ENCODE measurements at places on chromosomes 2 and 18.

GRCh38 chr2:219109471-219109870, 48.8 kb upstream of the IHH start:
- DNase-seq, result no peak

DNA sequence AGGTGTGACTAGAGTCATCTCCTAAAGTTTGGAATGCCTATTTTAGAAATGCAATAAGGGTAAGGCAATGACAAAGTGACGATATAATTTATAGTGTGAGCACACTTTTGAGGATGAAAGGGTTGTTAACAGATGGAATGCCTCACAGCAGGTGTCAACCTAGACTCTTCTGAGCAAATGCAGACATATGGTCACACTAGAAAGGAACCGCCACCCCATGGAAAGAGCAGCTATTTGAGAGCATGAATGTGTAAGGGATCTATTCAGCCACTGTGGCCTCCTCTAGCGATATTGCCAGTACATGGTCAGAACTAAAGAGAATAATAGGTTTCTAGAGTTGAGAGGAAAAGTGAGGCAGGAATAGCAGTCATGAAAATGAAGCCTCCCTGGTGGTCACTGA, 18.5 kb downstream of the DSG2 start:
- DNase-seq, result no peak

- no peak for DNase-seq
These were observed 117.0 kb upstream of the EML6 start for GRCh38 chr2:54606393-54606958.

- DNase-seq, result no peak
These were observed 249.4 kb upstream of the HS6ST1 start for GRCh38 chr2:128568106-128568505.

- no peak for DNase-seq
These were observed 21.3 kb downstream of the PSME4 start for GRCh38 chr2:53949457-53949856.

Measured in hematopoietic multipotent progenitor cell treated with erythropoietin and hydrocortisone succinate and interleukin-3 and kit ligand, for 15 days (in vitro differentiated cells).